ENCODE measurements at places on chromosomes 12 and 14.

GRCh38 chr12:89323568-89324218 lies 28.6 kb downstream of the DUSP6 start:
- DNase-seq = no peak

GRCh38 chr12:94644141-94644979 lies 6.0 kb downstream of the TMCC3 start:
- no peak for DNase-seq

DNA sequence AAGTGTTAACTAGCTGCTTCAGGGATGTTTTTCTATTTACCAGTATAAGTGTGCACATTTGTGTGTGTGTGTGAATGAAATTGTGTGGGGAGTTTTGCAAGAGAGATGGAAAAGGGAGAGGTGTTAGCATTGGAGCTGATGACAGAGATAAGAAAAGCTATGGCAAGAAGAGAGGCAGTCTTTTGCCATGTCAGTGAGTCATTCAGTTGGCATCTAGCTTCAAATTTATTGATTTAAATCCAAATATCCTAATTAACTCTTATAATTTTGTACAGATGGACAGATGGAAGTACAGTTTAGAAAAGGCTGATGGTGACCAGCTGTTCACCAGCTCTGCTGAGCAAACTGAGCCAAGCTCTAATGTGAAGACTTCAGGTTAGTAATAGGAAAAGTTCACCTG lies 3.3 kb upstream of the BHLHE41 start:
- DNase-seq = no peak

- no peak for DNase-seq
Observed at GRCh38 chr14:72753879-72754400, 140.0 kb downstream of the DPF3 start.

DNA sequence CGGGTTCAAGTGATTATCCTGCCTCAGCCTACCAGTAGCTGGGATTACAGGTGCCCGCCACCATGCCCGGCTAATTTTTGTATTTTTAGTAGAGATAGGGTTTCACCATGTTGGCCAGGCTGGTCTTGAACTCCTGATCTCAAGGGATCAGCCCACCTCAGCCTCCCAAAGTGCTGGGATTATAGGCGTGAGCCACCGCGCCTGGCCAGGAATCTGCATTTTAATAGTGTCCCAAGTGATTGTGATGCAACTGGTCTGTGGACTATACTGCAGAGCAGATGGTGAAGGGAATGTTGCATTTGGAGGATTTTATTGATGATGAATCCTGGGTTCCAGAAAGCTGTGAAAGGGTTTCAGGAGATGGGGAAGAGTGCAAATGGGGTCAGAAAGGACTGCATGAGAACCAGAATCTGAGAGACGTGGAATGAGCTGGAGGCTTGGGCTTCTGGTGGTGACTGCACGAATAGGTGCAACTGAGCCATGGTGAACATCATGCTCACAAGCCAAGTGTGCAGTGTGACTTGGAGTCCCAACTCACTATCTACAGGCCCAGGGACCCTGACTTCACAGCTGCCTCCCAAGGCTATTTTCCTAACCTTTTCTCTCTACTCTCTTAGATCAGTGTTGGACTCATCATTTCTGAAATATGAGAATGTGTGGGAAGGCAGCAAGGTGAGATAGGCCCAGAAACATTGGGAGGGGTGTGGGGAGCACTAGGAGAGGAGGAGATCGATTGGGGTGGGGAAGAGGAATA lies 4.5 kb downstream of the RPS26 start:
- DNase-seq = no peak

- no peak for DNase-seq
Observed at GRCh38 chr12:52347016-52347415, 20.3 kb downstream of the KRT85 start.

DNA sequence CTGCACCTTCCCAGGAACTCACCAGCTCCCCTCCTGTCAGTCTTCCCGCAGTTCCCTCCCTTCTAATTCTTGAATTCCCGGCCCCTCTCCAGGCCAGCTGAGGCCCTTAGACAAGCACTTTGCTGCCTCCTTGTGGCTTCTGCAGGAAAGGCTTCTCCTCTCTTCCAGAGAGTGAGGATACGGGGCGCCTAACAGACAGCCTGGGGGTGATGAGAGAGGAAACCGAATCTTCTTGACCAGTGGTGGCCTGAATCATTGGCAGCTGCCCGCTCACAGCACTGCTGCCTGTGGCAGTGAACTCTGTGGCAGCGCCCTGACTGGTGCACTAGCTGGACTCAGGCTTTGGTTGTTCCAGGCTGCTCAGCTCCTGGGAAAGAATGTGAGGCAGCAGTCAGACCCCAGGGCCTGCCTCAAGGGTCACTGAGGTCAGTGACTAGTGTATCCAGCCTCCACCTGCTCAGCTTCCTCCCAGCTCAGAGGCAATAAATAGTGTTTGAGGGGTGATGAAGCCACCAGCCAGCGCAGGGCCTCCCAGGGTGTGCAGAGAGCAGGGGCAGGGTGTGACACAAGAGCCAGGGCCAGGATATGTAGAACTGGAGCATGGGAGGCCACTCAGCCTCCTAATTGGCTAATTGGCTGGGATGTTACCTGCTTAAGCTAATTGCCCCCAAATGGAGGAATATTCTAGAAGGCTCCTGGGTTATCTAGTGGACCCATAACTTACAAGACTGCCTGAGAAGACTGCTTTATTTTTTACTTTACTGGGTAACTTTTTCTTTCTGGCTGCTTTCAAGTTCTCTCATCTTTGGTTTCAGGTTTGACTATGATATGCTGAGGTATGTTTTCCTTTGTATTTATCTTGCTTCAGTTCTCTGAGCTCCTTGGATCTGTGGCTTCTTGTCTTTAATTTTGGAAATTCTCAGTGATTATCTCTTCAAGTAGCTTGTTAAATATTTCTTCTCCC lies 12.9 kb upstream of the MCRS1 start:
- peak; percentile 31 for DNase-seq

DNA sequence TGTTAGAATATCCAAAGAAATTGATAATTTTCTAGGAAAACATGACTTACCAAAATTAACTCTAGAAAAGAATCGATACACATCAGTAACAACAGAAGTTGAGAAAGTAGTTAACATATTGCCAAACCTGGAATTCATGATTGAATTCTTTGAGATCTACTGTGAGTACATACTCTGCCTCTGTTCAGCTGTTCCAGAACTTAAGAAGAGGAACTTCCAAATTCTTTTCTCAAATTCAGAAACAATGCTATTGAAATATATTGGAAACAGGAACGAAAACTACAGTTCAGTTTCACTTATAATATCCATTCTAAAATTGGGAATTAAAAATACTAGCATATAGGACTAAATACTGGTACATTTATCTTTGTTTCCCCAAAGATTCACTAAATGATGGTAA lies 57.9 kb downstream of the MARK3 start:
- no peak for DNase-seq

DNA sequence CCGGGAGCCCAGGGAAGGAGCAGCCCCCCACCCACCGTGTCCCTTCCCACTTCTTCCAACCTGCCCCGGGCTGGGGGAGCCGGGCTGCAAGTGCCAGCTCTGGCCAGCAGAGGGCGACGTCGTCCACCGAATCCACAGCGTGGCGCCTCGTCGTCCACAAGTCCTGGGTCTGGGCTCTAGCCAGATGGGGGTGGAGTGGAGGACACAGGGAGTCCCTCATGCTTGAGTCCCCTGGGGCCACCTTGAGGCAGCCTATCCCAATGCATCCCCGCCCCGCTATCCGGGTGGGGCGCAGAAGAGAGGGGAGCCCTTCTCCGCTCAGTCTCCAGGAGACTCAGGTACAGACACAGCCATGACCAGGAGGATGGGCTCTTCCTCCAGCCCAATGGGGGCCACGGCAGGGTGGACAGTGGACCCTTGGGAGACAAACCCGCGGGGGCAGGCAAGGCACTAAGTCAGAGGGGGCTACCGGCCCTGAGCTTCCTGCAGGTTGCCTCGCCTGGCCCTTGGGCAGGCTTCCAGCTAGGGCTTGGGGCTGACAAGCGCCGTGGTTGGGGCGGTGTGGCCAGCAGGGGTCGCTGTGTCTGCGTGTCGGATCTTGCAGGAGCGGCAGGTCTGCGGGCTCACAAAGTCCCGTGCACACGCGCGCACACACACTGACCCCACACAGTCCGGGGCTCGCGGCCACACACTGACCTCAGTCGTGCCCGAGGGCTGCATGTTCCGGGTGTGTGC lies 5.5 kb downstream of the AQP5 start:
- DNase-seq = peak; percentile 73

Data from stimulated activated CD8-positive, alpha-beta memory T cell treated with anti-CD3 and anti-CD28 coated beads, Interleukin-7, amount 100 ng/mL, for 48 hours (primary cell).